NCI-H446 (cell line): ENCODE measurements at places on chromosomes 13 and 19.

DNA sequence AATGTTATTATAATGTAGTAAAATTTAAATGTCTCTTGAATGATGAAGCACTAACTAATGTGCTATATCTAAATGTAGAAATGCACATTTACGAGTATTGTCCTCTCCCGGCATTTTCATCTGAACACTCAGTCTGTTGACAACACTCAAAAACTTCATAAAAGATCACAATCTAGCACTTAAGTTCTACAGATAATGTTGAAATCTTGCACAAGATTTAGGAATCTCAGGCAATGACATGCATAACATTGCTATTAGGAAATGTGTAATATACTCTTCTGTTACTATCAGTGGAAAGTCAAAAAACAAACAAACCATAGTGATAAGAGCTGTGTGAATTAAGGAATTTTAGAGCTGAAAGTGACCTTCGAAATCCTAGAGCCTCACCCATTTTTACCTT lies 37.5 kb upstream of the XPO4 start:
- no peak for DNase-seq

- no peak for DNase-seq
Measured at GRCh38 chr19:13861392-13861713, 15.6 kb upstream of the NANOS3 start.

DNA sequence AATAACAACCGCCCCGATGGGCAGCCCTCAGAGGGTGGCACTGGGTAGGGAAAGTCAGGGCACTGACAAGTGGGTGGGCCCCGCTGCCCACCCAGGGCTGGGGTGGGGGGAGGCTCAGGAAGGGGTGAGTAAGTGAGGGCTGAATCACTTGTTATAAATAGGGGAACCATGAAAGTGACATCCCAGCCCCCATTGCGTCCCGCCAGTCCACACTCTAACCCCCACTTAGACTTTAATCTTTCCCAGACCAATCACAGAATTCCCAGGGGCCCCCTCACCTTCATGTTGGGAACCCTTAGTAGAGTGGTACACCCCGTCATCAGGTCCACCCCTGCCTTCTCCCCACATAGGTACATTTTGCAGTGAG lies 37.0 kb upstream of the NANOS3 start:
- DNase-seq, result no peak

- DNase-seq, result no peak
Measured at GRCh38 chr19:29708554-29709439, 6.3 kb downstream of the C19orf12 start.

DNA sequence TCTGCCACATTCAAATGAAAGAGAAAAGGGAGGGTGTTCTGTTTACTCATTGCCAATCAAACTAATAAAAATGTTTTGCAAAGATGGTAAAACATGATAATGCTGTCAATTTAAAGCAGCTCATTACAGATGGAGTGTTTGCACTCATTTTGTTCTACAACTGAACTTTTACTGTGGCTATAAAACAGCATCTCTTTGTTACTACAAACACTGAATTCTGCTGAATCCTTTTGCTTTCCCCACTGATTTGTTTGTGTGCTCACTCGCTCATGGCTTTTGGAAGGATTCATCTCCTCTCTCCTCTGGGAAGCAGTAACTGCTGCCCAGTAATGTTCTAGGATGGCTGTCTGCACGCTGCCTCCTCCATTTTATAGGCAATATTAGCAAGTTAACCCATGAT lies 434.5 kb downstream of the PCDH9 start:
- no peak for DNase-seq

DNA sequence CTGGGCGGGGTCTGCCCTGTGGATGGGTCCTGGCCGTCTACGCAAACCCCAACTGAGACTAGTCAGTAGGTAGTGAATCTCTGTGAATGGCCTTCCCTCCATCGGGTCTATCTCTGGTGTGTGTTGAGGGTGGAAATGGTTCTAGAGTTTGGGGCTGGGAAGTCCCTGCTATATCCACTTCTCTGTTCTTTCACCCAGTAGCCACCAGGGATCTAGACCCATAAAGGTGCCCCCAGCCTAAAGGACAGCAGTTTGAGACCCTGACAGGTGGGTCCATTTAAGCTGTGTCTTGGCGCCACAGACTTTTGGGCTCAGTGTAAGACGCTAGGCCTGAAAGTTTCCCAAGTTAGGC lies 57.7 kb downstream of the ZNF568 start:
- no peak for DNase-seq

DNA sequence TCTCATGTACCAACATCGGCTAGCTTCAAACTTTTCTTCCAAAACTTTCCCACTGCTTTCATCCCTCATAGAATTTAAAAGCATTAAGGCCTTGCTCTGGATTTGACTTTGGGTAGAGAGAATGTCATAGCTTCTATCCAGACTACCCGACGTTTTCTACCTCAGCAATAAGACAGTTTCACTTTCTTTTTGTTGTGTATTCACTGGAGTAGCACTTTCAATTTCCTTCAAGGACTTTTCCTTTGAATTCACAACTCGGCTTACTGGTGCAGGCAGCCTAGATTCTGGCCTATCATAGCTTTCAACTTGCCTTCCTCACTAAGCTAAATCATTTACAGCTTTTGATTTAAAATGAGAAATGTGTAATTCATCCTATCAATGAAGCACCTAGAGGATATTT lies 420.4 kb upstream of the GPC6 start:
- DNase-seq, result no peak

- no peak for DNase-seq
Measured at GRCh38 chr13:110635405-110636002, 20.2 kb downstream of the NAXD start.

- DNase-seq, result no peak
Measured at GRCh38 chr19:7442423-7442822, 46.4 kb downstream of the PEX11G start.

- no peak for DNase-seq
Measured at GRCh38 chr19:51096473-51097165, 11.6 kb downstream of the CTU1 start.

GRCh38 chr13:108120302-108120701 lies 95.0 kb downstream of the LIG4 start:
- DNase-seq, result no peak

DNA sequence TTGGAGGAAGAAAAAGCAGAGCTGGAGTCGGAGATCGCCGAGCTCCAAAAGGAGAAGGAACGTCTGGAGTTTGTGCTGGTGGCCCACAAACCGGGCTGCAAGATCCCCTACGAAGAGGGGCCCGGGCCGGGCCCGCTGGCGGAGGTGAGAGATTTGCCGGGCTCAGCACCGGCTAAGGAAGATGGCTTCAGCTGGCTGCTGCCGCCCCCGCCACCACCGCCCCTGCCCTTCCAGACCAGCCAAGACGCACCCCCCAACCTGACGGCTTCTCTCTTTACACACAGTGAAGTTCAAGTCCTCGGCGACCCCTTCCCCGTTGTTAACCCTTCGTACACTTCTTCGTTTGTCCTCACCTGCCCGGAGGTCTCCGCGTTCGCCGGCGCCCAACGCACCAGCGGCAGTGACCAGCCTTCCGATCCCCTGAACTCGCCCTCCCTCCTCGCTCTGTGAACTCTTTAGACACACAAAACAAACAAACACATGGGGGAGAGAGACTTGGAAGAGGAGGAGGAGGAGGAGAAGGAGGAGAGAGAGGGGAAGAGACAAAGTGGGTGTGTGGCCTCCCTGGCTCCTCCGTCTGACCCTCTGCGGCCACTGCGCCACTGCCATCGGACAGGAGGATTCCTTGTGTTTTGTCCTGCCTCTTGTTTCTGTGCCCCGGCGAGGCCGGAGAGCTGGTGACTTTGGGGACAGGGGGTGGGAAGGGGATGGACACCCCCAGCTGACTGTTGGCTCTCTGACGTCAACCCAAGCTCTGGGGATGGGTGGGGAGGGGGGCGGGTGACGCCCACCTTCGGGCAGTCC lies 5.0 kb downstream of the FOSB start:
- no peak for DNase-seq

- DNase-seq, result no peak
Measured at GRCh38 chr13:76820759-76821158, 65.4 kb downstream of the KCTD12 start.

- DNase-seq, result no peak
Measured at GRCh38 chr19:6228551-6229215, 51.1 kb downstream of the MLLT1 start.

GRCh38 chr13:21010621-21011020 lies 50.8 kb downstream of the LATS2 start:
- DNase-seq, result no peak

- DNase-seq, result no peak
Measured at GRCh38 chr13:113763254-113763653, 4.2 kb downstream of the TMEM255B start.

- DNase-seq, result no peak
Measured at GRCh38 chr13:53405616-53406015, 377.0 kb downstream of the OLFM4 start.
